ENCODE measurements at places on chromosomes 5 and 9.
A peak's percentile ranks its signal among the peaks of the same experiment; 100 is the strongest.

GRCh38 chr9:129442803-129443511, 177.9 kb downstream of the C9orf50 start:
- DNase-seq, result no peak

DNA sequence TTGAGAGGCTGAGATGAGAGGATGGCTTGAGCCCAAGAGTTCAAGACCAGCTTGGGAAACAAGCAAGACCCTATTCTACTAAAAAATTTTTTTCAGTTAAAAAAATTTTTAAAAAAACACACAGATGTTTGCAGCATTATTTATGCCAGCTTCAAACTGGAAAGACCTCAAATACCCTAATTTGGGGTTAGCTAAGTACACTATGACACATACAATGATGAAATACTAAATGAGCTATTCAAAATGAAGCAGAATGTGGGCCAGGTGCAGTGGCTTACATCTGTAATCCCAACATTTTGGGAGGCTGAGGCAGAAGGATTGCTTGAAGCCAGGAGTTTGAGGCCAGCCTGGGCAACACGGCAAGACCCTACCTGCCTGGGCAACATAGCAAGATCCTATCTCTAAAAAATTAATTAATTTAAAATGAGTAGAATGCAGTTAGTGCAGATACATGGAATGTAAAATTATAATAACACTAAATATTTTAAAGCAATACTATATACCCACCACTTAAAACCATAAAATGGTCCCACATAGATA, 44.9 kb downstream of the LHFPL2 start:
- no peak for DNase-seq

GRCh38 chr9:21104787-21105186, 27.0 kb upstream of the IFNB1 start:
- no peak for DNase-seq

DNA sequence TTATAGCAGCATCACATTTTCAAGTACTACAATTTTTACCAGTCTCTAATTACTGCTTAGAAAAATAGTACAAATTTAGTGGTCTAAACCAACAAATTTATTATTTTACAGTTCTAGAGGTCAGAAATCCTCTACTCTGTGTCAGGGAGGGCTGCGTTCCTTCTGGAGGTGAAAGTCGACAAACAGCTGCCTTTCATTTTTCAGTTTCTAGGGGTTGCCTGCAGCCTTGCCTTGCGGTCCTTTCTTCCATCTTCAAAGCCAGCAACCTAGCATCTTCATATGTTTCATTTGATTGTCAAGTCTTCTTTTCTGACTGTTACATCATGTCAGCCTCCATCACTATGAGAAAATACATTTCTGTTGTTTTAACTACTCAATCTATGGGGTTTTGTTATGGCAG, 1022.1 kb downstream of the CDH18 start:
- no peak for DNase-seq

DNA sequence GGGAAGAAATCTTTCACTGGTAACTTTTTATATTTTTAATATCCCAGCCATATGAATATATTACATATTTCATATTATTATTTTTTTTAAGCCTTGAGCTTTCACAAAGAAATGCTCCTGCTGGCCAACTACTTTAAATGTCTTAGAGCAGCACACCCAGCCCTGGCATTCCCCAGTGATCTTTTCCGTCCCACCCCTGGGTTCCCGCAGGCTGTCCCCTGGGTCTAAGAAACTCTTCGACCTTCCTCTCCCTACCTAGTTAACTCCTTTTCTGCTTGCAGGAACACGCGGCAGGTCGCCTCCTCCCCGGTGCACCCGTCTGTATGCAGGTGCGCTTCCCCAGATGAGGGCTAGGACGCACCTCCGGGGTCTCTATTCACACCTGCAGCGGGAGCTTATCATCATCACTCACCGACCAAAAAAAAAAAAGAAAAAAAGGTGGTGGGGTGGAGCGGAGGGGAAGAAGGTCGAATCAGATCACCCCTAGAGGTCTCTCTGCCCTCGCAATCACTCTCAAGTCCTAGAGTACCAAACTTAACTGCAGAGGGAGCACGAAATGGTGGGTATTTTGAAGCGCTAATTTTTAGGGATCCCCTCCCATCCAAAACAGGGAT, 696 bp downstream of the ZFP62 start:
- no peak for DNase-seq

DNA sequence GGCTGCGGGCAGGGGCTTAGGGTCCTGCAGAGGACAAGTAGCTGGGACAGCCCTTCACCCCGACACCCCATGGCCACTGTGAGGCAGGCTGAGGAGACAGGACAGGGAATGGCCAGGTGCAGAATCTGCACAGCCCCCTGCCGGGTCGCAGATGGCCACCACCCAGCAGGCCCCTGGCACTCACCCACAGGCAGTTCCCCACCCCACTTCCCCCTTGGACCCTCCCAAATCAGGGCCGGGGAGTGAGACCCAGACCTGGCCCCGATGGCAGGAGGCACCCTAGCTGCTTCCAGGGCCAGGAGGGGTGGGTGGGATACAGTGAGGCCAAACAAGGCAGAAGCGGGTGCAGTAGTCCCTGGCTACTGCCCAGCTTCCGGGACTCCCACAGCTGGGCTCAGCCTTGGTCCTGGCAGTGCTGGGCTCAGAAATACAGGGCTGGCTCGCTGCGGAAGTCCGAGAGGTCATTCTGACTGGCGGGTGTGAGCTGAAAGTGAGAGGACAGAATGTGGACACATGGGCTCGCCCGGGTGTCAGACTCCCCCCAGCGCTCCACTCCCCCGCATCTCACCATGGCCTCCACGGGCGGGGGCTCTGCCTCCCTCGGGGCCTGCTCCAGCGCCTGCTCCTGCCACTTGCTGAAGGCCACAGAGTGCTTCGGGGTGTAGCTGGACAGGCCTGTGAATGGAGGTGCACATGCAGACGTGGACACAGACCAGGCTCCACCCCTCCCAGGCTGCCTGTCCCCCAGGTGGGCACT, 3.4 kb downstream of the SSNA1 start:
- no peak for DNase-seq

- DNase-seq, result no peak
These were observed 6.3 kb downstream of the PDCL start for GRCh38 chr9:122822056-122822455.

- DNase-seq, result no peak
These were observed 280.3 kb downstream of the ARHGEF28 start for GRCh38 chr5:73906277-73906676.

- no peak for DNase-seq
These were observed 141.1 kb upstream of the RAPGEF1 start for GRCh38 chr9:131880833-131881583.

DNA sequence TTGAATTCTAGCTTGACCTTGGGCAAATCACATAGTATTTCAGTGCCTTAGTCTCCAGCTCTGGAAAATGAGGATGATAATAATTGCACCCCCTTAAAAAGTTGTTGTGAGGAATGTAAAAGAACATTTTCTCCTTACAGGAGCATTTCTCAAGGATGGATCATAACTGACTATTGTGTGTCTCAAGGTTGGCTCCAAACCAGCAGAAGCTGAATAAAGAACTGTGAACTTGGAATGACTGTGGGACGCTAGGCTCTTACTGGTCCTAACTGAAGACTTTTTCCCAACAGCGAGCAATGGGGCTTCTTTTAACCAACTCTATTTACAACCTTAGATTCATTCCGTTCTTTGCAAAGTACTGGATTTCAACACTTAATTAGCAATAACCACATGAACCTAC, 26.2 kb upstream of the GLRX start:
- DNase-seq, result no peak

DNA sequence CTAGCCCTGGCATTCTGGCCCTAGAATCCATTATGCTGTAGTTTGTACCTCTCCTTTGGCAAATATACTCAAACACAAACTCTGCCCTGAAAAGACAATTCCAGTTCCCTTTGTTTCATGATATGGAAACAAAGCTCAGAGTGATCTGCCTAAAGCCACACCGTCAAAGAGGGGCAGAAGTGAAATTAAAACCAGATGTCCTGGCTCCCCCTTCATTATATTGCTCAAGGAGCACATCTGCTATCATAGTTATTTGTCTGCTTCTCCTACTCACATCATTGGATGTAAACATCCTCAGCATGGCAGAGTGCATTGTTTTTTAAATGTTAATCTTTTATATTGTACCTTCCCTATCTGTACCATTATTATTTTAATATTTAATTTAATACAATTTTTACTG, 266.7 kb upstream of the SMARCA2 start:
- DNase-seq, result no peak

DNA sequence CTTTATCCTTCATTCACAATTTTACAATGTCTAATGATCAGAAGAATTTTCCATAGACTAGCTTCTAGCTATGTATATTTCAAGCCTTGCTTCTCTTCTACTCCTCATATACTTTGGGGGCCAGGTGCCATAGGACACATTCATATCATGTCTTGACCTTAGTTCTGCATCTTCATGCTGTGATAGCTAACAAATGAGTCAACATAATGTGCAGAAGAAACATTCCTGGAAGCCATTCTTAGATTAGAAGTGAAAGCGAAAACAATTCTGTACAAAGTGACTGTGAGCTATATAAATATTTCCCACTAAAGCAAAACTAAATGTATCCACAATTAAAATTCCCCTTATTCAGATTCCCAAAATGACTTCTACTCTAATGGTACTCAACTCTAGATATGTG, 320.2 kb upstream of the NREP start:
- no peak for DNase-seq

GRCh38 chr9:122058709-122059108, 34.4 kb downstream of the TTLL11 start:
- DNase-seq, result no peak

- DNase-seq, result peak; percentile 90
These were observed 4.7 kb upstream of the TUBB4B start for GRCh38 chr9:137236238-137236935.

DNA sequence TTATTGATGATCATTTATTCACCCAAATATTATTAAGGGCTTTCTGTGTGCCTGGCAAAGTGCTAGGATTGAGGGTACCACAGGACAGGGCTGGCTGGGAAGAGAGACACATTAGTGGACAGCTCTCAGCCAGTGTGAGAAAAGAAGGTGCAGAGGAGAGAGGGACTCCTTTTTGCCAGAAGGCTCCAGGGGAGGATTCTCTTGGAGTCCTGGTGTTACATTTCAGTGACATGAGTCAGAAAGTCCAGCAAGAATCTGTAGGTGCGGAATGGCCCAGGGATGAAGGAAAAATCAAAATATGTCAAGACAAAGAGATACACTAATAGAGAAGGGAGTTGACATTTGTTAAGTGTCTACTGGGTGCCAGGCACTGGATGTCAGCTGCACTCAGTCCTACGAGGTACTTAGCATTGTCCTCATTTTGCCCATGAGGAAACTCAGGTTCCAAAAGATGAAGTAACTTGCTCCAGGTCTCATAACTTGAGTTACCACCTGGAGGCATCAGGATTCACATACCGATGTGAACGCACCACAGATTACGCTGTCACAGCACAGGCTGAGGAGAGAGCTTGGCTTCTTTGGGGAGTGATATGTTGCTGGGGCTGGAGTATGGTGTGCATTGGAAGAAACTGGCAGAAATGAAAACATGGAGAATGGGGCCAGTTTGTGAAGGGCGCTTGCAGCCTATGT, 60.5 kb downstream of the RASGRF2 start:
- DNase-seq, result no peak

GRCh38 chr5:54603372-54603771, 85.8 kb downstream of the SNX18 start:
- DNase-seq, result no peak

- DNase-seq, result no peak
These were observed 124.7 kb downstream of the PAPPA start for GRCh38 chr9:116278326-116278725.

- DNase-seq, result no peak
These were observed 8.3 kb downstream of the DIMT1 start for GRCh38 chr5:62395210-62395950.

DNA sequence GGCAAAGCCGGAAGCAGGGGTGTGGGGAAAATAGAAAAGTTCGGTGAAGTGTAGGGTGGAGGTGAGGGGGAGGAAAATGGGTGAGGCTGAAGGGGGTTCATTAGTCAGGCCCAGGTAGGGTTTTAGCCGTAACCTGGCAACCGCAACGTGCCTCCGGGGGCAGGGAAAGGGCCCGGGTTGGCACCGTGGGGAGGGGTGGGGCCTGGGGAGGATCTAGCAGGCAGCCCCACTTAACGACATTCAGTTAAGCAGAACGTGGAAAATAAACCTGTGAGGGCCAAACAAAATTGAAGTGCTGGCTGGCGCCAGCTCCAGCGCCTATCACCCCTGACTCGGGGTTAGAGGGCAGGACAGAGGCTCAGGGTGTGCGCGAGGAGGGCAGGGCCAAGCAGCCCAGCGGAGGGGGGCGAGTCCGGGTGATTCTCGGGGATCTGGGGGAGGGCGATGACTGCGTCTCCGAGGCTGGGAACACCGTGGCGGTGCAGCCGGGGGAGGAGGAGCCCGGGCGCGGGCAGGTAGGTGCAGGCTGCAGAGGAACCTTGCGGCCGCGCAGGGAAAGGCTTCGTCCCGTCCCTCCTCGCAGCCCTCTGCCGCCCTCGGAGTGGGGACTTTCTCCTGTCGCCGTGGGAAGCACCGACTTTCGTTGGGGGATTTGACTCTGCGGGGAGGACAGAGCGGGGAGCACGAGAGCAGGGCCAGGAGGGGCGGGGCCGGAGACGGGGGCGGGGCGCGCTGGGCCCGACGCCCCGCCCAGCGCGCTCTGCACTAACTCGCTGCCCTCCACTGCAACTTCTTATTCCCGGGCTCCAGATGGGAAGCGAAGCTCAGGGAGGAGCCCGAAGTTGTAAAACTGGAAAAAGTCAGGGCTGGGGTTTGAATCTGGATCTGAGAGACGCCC, 5.1 kb downstream of the RGS14 start:
- peak; percentile 62 for DNase-seq

- DNase-seq, result no peak
These were observed 5.1 kb downstream of the NRARP start for GRCh38 chr9:137296670-137297664.

DNA sequence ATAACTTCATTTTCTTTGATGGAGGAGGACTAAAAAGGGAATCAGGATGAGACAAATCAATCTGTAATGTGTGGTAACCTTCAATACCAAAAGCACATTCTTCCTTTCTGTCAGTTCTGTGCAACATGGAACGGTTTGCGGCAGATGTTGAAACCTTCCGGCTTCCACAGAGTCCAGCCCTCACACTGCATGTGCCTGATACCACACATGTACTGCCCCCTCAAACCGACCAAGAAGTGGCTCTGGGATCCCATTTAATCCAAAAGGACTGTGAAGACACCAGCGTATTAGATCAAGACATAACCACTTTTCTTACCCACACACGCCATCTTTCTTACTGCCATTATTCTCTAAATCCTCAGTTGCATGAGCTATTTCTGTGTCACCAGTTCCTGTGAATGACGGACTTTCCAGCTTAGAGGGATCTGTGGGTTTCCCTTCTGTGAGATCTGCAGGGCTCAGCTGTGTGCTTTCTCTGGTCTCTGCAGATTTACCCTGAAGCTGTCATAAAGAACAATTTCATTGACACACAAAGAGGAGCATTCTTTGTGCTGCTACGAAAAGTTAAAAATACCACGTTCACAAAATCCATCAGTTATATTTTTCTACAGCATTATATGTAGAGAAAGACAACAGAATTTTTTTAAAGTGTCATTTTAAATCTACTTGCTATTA, 25.8 kb downstream of the NSUN2 start:
- no peak for DNase-seq

- no peak for DNase-seq
These were observed 37.3 kb downstream of the ARHGEF28 start for GRCh38 chr5:73663161-73663859.
